ENCODE measurements at places on chromosomes 3 and 15. TPM values are rescaled to one million over a fixed set of nuclear protein-coding genes. Genes with fewer than 3 reads are reported as not detected.

The CIAO2A gene
- 71.8 TPM for total RNA-seq

The NAALADL2 gene
- 69.5 TPM for total RNA-seq

The HES1 gene
- 110 TPM for total RNA-seq

DNA sequence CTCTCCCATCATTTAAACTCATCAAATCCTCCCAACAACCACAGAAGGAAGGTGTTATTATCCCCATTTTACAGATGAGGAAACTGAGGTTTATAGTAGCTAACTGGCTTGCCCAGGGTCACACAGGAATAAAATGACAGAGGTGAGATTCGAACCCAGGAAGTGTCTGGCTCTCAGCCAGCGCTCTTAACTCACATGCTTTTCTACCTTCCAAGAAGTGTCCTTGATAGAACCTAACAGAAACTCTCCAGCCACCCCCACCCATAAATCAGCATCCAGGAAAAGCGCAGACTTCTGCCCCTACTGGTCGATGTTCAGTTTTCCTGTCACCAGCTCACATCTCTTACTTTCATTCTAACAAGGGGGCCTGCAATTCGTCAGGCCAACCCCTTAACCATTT lies 51.7 kb downstream of the SPATA12 start:
- DNase-seq, result no peak

GRCh38 chr15:54803987-54804386 lies 392.8 kb downstream of the RSL24D1 start:
- DNase-seq, result no peak

GRCh38 chr15:97443101-97443500 lies 517.4 kb upstream of the ARRDC4 start:
- DNase-seq, result no peak

DNA sequence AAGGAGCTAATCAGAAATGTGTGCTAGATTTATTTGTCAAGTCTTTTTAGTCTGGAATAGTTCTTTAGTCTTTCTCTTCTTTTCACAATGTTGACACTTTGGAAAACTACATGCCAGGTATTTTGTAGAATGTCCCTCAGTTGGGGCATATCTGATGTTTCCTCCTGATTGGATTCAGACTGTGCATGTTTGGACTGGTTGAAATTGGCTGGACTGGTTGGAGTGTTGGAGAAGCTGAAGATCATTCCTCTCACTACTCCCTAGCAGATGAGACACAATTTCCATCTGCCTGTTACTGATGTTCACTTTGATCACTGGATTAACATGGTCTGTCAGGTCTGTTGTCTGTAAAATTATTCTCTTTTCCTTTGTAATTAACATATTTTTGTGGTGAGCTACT lies 3.7 kb downstream of the NME9 start:
- DNase-seq, result no peak

DNA sequence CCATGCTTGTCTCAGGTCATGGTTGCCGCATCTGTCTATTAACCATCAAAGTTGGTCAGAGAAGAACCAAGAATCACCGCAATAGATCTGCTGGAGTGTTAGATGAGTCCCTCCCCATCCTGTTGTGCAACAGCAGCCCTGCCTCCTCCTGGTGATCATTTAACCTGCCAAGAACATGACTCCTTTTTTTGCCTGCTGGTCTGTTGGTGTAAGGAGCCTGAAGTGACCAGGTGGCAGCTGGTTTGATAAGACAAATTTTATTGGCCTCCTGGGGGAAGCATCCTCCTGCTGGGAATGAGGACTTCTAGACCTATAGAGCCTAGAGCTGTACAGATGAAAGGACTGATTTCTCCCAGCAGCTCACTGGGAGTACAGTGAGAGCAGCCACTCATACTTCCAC lies 43.5 kb upstream of the RAF1 start:
- DNase-seq, result no peak

DNA sequence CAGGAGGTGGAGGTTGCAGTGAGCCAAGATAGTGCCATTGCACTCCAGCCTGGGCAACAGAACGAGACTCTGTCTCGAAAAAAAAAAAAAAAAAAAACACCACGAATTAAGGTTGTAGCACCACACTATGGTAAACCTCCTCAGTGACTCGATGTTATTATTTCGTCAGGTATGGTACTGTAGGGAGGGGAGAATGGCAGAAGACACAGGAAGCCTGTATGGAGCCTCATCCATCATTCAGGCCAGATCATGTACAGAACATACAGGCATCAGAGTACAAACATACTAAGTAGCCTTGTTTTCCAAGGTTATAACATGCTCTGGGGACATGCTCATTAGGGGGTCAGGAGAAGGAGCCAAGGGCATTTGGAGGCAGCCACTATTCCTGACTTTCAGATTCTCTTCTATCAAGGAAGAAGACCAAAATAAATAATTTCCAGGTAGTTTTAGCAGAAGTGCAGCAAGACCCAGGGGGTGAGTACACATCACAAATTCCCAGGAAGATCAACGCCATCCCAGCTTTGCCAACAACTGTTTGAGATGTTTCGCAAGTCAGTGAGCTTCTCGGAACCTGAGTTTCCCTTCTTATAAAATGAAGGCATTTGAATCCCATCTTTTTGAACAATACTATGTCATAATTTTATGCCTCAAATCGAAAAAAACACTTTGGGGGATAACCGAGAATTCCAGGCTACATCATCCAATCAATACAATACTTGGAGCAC lies 79.8 kb downstream of the FOXP1 start:
- DNase-seq, result no peak

DNA sequence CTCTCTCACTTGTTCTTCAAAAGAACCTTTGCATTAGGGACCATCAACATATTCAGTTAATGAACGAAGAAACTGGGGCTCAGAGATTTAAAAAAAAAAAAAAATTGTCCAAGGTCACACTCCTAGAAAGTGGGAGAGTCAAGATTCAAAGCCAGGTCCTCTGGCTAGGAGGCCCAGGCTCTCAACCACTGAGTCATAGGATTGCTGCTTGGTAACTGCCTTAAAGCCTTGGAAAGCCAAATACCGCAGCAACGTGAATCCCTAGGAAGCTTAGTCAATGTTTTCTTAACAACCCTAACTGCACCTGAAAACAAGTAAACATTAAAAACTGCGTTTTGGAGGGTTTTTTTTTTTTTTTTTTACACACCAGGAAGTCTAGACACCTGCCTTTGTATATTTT lies 156.8 kb downstream of the WNT5A start:
- no peak for DNase-seq

DNA sequence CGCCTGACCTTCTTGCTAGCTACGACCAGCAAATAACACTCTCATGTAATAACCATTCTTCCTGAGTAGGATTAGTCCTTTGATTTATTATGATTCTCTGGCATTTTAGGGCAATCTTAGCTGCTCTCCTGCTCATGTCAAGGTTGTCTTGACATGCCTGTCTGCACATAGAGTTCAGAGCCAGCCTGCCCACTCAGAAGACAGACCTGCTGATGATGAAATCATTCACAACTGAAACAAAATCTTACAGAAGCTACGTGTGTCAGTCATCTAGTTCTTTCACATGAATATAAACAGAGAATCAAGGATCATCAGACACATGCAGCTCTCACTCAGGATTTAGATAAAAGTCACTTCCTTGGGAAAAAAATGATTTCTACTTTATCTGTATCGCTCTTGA lies 173.6 kb upstream of the LYSMD4 start:
- DNase-seq, result no peak

DNA sequence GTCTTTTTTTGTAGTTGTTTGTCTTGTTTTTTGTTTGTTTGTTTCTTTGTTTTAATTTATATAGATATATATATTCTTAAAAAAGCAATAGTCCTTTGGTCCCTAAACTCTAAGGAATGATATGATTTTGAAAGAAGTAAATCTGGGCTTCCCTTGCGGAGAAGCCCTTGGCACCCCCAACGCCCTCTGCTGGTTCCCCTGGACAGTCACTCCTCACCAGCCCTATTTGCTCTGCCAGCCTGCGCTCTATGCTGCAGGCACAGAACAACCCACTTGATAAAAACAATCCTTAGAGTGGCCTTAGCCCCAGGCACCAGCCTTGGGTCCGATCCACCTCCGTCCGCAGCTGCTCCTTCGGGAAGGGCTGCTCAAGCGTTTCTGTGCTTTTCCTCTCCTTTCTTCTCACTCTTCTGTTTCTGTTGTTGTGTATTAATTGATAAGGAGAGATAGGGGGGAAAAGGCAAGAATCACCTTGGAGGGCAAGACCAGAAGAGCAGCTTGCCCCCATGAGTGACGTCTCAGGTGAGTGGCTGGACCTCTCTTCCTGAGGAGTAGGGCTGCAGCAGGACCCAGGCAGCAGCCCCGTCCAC lies 13.7 kb upstream of the PARP6 start:
- DNase-seq, result no peak

GRCh38 chr15:44713006-44713966 lies 2.0 kb downstream of the B2M start:
- no peak for DNase-seq
